Mammary epithelial cell (primary cell): ENCODE measurements at places on chromosomes 11 and 22. TPM values are rescaled to one million over a fixed set of nuclear protein-coding genes. Genes with fewer than 3 reads are reported as not detected.

- DNase-seq: no peak
Measured at GRCh38 chr22:25475257-25476022, 89.0 kb upstream of the GRK3 start.

Gene MMP13
- not detected for total RNA-seq

Gene OSM
- not detected for total RNA-seq

GRCh38 chr11:8031248-8032115 lies 44.3 kb downstream of the EIF3F start:
- DNase-seq: no peak

- peak; percentile 16 for DNase-seq
Measured at GRCh38 chr11:60718524-60719316, 5.8 kb upstream of the MS4A18 start.

Gene SNU13
- total RNA-seq: 187 and 240 TPM in 2 replicates

- DNase-seq: no peak
Measured at GRCh38 chr11:73312851-73313327, 4.8 kb downstream of the ARHGEF17 start.

DNA sequence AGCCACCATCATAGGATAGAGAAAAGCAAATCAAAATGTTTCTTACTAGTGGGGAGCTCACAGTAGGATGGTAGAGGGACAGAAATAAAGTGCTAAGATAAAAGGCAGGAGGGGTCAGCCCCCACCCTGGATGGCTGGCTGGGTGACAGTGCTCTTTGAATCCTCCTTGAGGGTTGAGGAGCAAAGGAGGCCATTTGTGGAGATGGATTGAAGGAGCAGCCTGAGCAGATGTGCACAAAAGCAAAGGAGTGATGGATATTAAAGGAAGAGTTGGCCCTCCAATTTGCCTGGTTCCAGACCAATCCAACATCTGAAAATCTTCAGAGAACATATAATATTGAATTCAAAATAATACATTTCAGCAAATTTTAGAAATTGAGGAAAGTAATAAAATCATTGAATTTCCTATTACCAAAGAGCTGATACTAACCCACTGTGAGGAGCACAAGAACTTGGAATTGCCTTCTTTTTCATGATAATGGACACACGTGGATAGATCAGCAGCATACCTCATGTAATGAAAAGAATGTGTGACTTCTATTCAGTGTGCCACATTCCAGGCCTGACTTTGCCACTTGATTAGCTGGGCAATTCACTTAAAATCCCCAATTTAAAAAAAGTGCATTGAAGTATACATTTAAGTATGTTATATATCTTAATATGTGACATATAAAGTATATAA lies 287.0 kb downstream of the FAT3 start:
- DNase-seq: no peak

- no peak for DNase-seq
Measured at GRCh38 chr11:11501546-11502262, 120.1 kb downstream of the GALNT18 start.

Gene RAPSN
- total RNA-seq: 0.32 and 0.99 TPM in 2 replicates

DNA sequence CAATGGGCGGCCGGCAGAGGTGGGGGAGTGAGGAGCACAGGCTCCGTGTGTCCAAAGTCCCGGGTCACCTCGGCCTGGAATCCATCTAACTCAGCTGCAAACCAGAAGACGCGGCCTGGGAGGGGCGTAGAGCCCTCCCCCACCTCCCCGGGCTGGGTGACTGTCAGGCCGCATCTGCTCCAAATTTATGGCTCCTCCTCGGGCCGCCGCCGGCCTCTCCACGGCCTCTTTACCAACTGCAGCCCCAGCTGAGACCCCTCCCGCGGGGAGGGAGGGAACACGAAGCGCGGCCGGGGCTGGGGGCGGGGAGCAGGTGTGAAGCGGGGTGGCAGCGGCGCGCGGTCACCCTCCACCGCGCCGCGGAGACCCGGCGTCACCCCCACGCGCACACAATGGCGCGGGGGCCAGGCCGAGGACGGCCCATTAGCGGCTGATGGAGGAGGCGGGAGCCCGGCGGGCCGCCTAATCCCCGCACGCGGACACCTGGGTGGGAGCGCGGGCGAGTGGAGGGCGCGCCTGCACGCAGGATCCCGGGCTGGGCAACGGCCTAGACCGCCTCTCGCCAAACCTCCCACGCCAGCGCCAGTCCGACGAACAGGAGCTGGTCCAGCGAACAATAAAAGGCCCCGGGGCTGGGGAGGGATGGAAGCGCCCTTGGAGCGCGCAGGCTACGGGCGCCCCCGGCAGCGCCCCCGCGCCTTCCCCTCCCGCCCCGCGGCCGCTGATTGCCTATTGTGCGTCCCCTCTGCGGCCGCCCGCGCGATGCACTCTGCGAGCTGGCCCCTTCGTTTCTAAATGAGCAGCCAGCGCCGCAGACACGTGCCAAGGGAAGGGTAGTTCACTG lies 25.9 kb upstream of the ROBO3 start:
- no peak for DNase-seq

DNA sequence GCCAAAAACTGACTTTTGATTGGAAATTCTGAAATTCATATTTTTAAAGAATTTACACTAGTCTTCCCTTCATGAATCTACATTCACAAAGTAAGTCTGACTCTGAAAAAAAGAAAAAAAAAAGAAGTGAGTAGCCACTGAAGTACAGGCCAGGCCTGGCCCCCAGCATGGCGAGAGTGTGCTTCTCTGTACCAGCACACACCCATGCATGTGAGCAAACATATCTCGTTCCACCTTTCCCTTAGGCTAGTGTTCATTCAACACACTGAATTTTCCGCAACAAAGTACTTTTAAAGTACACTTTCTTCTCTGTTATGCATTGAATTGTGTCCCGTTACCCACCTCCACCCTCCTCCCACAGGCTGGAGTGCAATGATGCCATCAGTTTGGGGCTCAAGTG lies 4.5 kb downstream of the C11orf16 start:
- DNase-seq: no peak

Gene C11orf52
- 0.59 and 1.6 TPM in 2 replicates for total RNA-seq

DNA sequence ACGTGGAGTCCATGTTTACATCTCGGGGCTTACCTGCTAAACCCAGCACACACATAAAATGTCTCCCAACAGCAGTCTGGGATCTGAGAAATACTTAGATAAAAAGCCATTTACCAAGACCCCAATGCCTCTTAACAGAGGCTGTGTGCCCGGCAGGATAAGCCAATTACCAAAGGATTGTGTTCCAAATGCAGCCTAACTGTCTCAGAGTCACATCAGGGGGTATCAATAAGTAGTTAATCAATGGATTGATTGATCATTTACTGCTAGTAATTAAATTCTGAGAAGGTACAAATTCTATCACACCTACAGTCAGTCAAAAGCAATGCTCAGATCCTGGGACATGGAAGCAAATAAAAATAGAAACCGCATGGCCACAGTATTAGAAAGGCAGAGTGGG lies 125.6 kb downstream of the DSCAML1 start:
- DNase-seq: no peak

GRCh38 chr11:16293204-16293681 lies 63.1 kb downstream of the SOX6 start:
- no peak for DNase-seq

DNA sequence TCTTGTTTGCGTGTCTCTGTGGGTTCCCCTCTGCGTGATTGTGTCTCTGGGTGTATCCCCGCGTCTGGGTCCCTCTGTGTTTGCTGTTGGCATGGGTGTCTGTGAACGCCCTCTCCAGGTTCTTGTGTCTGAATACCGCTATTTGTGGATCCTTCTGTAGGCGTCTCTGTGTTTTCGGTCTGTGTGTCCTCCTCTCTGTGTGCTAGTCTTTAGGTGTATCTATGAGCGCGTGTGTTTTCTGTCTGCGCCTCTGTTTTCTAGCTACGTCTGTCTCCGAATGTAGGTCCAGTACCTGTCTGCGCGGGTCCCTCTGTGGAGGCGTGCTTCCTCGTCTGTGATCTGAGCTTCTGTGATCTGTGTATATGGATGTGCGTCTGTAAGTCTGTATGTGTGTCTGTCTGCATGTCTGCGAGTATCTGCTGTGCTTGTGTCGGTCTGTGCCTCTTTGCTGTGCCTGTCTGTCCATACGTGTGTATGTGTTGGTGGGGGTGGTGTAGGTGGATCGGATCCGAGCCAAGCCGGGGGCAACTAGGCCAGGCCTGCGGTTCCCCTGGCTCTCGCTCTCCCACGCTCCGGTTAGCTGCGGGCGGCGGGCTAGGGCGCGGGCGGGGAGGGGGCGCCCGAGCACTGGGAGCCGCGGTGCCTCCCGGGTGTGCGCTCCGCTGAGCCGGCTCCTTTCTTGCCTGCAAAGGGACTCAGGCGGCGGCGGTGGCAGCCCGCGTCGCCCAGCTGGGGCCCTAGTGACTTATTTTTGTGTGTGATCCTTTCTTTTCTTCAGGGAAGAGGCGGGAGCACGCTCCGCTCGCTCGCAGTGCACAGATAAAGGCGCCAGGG lies 105.3 kb upstream of the E2F8 start:
- DNase-seq: no peak

Gene C11orf58
- total RNA-seq: 94.0 TPM

Gene GRM5
- total RNA-seq: not detected in 2 replicates

DNA sequence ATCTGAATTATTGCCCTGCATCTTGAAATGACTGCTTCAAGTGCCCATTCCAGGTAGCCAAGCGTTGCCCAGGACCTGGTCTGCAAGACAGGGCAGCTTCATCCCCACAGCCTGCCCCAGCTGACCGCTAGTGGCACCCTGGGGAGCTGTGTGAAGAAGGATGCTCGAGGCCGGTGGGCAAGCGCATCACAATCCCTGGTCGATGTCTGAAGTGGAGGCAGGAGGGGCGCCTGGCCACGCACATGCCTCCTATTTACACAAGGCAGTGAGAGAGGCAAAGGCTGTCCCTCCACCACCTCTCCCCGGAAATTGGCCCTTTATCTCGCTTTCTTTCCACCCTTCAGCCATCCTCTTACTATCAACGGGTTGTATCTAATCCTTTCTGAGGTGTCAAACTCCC lies 28.1 kb upstream of the PHF21A start:
- no peak for DNase-seq

DNA sequence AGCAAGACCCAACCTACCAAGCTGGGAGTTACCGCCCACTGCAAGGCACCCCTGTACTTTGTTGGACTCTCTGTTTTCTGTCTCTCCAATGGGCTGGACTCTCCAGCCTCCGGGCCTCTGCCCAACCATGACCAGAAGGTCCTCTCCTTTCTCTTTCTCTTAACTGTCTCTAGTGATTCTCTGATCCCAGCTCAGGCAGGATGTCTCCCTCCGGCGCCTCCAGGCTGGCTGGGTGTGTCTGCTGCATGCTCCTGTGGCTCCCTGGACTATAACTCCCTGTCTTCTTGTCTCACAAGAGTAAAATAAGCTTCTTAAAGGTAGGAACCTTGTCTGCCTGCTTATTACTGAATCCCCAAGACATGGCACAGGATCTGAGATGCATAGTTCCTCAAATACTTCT lies 36.3 kb downstream of the TIMP3 start:
- no peak for DNase-seq

Gene PGA5
- not detected in 2 replicates for total RNA-seq

- no peak for DNase-seq
Measured at GRCh38 chr11:28223577-28223976, 115.4 kb downstream of the METTL15 start.

GRCh38 chr11:316031-316701 lies 2.3 kb downstream of the IFITM1 start:
- no peak for DNase-seq

Gene NXPE2
- not detected in 2 replicates for total RNA-seq

GRCh38 chr11:30774496-30775232 lies 188.5 kb upstream of the MPPED2 start:
- no peak for DNase-seq

DNA sequence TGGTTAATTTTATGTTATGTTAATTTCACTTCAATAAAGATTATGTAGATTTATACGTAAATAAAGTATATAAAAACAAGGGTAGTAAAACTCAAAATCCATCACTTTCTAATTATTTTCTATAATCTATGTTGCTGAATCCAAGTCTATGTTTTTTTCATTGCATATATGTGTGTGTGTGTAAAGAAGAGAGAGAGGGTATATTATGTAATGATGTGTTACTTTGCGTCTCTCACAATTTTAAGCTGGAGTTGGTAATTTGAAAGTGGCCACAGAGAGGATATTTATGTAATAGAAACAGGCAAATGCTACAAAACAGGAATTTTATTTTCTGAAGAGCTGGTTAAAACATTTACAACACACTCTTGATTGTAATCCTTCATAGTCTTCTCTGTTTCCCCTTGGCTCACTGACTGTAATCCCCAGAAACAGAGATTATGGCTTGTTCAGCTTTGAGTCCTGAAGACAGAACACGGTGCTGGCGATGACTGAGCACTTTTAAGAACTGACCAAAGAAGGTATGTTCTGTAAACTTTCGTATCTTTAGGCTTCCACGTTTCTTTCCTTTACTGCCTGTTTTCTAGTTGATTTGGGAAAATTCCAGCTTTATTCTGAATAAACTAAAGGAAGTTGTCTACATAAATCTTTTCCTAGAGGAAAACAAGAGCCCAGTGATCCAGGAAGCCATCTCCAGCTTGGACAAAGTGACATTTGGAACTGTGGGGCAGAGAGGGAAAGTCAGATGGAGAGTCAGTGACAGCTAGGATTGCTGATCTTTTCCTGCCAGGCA lies 43.6 kb downstream of the OR2AG2 start:
- DNase-seq: no peak

GRCh38 chr22:42716221-42716620 lies 4.4 kb downstream of the A4GALT start:
- no peak for DNase-seq

DNA sequence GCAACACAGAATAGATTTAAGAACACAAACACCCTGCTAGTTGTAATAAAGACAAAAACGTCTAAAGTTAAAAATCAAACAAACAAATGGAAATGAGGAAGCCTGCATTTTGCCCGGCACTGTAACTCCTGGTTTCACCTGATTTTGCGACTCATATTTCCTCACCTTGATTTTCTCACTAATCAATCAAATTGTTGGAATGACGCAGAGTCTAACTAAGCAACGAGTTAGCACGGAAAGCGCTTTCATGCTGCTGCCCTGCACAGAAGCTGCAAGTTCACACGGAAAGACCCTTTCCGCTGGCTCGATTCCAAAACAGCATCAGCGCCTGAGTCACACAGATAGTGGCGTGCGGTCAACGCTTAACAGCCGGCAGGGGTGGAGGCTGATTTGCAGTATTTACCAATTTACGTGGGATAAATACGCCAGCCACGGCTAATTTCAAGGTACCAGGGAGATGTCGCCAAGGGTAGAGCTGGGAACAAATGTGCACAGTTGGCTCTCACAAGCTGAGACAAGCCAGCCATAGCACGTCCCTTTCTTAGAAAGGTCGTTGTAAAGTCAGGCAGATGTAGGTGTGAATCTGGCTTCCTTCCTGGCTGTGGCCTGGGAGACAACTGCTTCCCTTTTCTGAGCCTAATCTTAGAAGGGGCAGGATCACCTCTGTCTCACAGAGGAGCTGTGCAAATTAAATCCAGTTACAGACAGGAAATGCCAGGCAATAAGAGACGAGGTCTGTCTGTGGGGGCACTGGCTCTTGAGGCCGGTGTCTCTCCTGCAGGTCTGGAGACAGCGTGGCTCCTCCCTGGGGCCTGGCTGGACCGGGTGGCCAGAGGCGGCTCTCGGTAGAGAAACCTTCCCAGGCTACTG lies 76.9 kb upstream of the TTLL12 start:
- peak; percentile 79 for DNase-seq

Gene ATP6V1E1
- 148 TPM for total RNA-seq

- DNase-seq: no peak
Measured at GRCh38 chr11:128784059-128784804, 82.9 kb downstream of the KCNJ1 start.
